ENCODE measurements at places on chromosomes 2 and 18.

DNA sequence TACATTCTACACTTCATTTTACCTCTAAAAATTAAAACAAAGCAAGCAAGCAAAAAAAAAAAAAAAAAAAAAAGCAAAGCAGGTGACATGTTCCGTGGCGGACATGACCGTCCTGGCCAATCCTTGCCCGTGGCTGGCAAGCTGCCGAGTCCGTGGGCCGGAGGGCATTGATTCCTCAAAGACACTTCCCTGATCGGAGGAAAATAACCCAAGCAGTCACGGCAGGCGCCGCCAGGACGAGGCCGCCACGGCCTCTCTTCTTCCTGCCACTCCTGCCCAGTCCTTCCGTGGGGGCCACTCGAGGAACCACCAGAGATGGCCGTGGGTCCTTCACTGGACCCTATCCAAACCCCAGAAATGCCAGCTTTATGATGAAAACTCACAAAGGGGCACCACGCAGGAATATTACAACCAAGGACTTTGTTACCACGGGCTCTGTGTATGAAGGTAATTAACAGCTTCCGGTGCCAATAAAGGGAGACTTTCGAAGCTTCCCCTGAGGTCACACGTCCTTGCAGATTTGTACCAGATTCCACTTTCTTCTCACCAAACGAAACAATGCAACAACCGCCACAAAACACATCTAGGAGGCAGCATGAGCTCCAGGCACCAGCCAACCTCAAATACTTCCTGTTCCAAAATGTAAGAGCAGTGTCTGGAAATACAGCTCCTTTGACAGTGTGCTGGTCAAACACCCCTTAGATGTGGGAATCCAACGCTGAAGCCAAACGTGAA is 170.3 kb downstream of the HDAC4 start:
- DNase-seq = peak; percentile 49

DNA sequence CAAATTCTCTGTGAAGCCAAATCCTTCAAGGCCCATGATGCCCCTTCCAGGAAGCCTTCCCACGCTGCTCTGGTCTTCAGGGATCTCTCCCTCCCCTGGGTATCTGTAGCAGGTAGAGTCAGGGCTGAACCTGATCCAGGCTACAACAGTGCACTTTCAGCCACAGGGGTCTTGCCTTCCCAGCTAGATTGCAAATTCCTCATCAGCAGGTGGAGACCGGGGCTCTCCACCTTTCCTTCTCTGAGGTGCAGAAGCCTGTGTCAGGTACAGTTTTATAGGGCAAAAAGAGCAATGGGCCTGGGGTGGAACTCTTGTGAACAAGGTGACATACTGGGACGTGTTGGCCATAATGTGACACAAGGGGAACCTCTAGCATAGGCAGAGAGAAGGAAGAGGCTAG is 312.9 kb downstream of the MYCN start:
- DNase-seq = no peak

DNA sequence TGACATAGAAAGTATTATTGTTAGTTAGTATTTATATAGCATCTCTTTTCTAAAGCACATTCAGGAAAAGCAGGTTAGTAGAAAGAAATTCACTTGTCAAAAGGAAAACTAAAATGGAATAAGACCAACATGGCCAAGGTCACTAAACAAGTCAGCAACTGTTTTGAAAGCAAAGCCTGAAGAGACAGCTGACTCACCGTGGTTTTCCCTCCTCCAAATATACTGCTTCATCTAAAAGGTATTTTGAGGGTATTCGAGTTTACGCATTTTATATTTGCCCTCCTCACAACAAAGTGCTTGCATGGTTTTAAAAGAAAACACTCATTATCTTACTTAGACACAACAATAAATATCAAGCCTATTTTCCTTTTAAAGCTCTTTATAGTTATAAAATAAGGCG is 24.0 kb downstream of the ZNF385B start:
- DNase-seq = no peak

GRCh38 chr2:16034151-16034974 is 94.0 kb downstream of the MYCN start:
- no peak for DNase-seq

DNA sequence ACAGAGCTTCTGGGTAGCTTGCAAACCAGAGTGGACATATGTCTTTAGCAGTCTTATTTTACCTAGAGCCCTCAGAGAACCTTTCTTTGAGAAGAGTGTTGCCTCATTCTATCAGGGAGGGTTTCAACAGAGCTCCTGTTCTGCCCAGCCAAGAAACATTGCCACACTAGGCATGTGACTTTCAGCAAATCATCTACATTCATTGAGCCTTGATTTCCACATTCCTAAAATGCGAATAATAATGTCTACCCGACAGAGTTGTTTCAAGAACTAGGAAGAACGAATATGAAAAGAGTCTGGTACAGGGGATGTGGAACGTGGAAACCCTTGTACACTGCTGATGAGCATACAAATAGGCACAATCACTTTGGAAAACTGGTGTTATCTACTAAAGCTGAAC is 7.8 kb upstream of the PRKAG3 start:
- DNase-seq = no peak

DNA sequence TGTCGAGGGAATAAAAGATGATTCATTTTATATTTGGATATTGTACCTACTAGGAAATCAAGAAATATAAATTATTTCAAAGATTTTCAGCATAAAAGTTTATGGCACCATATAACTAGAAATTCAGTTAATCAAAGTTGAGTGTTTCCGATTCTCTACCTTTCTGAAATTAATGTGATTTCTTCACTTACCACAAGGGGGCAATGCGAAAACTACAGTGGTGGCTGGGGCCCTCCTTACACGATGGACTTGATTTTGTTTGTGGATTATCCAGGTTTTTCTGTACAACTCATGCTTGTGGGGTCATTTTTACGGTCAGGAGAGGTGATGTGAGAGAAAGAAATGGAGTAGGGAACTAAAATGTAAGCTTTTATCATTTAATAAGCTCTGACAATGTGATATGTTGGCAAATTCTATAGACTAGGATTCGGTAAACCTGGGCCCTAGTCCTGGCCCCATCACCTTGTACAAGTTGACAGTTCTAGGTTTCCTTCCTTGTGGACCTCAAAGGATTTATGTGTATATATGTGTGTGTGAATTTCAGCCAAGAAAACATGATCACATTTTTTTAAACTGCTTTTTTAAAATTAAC is 47.6 kb downstream of the G6PC2 start:
- peak; percentile 47 for DNase-seq

DNA sequence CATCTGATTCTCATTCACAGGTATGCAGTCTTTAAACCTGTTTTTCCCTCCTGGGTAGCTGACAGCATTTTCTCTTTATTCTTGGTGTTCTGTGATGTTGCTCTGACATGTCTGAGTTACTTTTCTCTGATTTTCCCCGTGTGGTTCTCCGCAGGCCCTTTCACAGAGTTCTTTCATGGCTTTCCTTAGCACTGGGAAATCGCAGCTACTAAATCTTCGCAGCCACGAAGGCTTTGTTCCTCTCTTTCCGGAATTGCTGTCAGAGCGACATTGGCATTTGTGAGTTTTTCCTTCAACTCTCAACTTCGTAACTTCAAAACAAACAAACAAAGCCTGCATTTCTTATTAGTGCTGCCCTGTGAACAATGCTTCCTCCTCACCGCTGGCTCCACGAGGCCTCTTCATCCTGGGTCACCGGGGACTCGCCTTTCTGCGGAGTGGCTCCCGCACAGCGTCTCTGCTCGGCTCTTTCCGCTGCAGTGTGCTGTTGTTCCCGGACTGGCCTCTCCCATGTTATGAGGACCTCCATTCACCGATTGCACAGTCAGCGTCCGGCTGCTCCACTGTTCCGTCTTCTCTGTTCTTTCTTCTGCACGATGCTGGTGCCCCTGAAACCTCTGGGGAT is 16.1 kb downstream of the COLEC11 start:
- no peak for DNase-seq

DNA sequence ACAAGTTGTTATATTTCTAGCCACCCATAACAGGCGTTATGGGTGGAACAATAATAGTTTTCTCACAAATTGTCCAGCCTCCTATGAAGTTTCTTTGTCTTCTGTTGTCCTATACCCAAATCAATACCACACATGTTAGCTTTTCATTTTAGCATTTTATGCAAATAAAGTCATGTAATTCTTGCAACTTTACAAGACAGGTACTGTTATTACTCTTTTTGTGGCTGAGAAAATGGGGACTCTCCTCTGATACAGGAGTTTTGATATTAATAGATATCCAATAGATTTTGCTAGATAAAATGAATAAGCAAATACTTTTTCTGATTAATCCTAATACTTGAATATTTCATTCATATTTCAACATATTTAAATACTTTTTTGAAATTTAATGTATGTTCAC is 151.0 kb downstream of the PMAIP1 start:
- no peak for DNase-seq

- DNase-seq = no peak
These were observed 36.0 kb upstream of the TEX51 start for GRCh38 chr2:126862730-126863129.

GRCh38 chr2:133362061-133362476 is 206.2 kb downstream of the NCKAP5 start:
- DNase-seq = no peak

GRCh38 chr2:84649487-84650142 is 133.3 kb downstream of the DNAH6 start:
- DNase-seq = no peak

DNA sequence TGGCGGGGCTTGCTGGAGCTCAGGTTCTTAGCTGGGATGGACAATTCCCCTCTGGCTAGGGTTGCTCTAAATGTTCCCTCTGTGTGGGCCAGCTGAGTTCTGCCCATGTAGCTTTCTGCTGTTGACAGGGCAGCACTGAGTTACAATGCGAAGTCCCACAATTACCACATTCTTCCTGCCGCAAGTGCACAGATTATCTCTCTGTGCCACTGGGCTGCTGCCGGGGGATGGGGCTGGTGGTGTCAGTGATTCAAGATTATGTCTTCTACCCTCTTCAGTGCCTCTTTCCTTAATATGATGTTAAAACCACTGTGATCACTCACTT is 708.1 kb downstream of the SLC4A3 start:
- DNase-seq = no peak

DNA sequence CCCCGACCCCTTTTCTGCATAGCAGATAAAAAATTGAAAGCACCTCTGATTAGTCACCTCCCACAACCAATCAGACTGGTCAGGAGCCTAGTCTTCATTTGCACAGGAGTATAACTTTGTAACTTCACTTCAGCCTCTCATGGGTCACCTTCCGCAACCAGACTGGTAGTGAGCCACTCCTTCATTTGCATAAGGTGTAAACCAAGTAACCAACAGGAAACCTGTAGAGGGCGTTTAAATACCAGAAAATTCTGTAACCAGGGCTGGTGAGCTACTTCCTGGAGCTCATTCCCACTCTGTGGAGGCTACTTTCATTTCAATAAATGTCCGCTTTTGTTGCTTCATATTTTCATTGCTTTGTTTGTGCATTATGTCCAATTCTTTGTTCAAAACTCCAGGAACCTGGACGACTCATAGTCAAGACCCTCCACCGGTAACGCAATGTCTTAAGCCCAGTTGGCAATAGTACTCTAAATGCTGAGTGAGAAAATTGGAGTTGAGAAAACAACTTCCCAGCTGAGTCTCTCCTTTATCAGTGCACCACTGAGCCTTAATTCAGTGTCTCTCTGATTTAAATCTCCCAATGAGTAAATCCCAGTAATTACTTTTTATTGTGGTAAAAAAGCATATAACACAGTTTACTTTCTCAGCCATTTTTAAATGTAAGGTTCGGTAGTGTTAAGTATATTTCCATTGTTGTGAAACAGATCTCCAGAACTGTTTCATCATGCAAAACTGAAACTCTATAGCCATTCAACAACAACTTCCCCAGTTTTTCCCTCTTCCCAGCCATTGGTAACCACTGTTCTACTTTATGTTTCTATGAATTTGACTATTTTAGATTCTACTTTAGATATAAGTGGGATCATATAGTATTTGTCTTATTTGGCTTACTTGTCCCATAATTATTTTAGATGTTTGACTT is 392.7 kb upstream of the SLC8A1 start:
- peak; percentile 25 for DNase-seq

GRCh38 chr18:24265502-24266064 is 126.7 kb downstream of the CABYR start:
- no peak for DNase-seq

- DNase-seq = peak; percentile 40
These were observed at the start of gene DOK6 for GRCh38 chr18:69400253-69400975. TSS of gene DOK6 (plus strand) at chr18:69400888.

DNA sequence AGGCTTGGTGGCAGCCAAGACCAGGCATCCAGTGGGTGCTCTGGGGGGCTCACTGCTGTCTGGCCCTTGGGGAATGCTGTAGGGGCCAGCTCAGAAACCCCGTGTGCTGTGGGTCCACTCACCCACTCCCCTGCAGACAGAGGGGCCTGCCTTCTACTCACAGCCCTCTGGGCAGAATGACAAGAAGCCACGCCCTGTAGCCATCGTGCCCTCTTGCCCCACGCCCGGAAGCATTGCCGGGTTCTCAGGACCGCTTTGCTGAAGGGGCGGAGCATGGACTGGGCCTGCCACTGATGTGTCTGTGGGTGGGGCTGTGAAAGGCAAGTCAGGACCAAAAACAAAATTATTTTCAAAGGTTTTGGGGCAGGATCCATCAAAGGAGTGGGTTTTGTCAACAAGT is 27.8 kb downstream of the GLI2 start:
- no peak for DNase-seq

DNA sequence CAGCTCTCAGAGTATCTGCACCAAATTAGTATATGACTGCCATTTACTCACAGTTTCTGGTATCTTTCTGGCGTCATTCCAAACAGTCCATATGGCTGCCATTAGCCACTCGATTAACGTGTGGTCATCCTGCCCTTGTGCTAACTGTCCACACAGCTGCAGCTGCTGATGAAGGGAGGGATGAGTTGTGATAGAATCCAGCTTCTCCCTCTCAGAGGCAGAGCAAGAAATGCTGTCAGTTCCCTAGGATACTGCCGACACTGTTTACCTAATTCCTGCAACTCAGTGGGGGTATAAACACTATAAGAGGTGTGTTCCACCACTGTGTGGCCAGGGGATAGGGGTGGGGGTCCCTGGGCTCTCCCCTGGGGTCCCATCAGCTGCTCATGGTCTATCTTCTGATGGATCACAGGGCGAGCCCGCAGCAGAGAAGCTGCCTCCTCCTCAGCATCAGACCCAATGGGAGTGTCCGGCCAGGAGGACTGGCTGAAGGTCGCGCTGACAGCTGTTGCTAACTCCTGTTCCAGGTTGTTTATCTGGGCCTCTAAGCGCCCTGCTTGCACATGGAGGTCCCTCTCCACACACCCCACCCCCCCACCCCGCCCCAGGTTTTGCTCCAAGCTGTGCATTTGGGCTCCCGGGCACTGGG is 17.3 kb upstream of the KLHL23 start:
- peak; percentile 54 for DNase-seq

- no peak for DNase-seq
These were observed 29.9 kb downstream of the HDHD2 start for GRCh38 chr18:47120428-47120827.

GRCh38 chr2:129925381-129925780 is 54.1 kb upstream of the RAB6C start:
- no peak for DNase-seq
